Amniotic epithelial cell (primary cell): ENCODE measurements at places on chromosomes 4 and X.
A peak's percentile ranks its signal among the peaks of the same experiment; 100 is the strongest.

DNA sequence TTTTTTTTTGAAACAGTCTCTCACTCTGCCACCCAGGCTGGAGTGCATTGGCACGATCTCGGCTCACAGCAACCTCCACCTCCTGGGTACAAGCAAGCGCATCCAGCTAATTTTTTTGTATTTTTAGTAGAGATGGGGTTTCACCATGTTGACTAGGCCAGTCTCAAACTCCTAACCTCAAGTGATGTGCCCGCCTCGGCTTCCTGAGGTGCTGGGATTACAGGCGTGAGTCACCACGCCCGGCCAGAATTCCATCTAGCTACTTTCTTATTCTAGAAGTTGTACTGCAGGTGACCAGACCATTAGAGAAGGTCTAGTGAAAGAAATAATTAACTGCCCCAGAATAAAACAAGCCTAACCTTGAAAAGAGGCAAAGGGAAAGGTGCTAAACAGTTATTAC lies 2.3 kb downstream of the LRBA start:
- DNase-seq, result peak; percentile 29

DNA sequence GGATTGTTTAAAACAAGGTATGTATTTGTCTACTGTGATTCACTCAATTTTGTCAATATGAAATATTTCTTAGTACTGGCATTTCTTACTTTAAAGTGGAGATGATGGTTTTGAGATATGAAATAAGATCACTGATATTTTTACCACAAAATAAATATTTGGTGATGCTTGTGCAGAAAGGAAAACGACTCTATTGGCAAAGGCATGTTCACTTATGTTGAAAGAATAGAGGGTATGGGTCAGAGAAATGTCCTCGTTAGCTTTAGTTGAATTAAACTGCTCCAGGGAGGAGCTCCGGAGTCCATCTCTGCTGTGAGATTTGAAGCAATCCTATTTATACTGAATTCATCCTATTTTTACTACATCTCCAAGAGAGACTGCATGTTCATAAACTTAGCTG lies 84.2 kb downstream of the SH3BGRL start:
- no peak for DNase-seq

DNA sequence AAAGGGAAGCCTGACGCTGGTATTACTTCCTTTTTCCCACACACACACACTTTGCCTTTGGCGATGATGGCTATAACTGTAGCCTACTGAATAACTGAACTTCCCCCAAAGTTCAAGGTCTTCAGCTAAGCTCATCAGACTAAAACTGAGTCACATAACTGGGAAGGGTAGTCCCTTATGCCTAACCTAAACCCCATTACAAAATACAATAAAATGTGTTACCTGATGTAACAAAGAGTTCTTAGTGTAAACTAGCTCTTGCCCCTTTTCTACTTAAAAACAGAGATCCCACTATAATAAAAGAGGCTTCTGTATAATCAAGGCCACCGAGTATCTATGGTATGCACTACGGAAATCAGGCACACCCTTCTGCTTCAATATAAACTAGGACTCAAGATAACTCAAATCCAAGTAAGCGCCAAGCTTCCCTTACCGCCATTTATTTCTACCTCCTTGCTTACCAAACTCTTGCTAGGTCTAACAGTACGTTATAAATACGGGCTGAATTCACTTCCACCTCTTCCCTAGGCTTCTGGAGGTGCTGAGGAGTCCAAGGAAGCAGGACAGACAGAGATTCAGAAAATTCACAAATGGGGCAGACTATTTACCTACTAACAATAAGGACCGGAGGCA lies 2.4 kb downstream of the OTUD4 start:
- DNase-seq, result peak; percentile 26

DNA sequence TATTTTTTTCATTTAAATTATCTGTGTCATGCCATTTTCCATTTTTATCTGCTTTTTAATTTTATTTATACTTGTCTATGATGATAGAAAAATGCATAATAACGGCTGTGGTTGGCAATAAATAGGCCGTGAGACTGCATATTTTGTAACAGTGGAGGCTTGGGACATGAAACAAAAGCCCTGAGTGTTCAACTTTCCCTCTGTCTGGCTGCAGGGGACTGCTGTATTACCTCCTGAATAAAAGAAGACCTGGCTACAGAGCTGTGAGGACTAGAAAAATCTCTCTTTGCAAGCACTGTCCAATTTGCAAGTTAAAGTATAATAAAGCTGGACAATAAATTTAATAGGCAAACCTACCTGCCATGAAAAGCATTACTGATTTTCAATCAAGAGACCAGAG lies 82.1 kb downstream of the MAGEB10 start:
- no peak for DNase-seq

DNA sequence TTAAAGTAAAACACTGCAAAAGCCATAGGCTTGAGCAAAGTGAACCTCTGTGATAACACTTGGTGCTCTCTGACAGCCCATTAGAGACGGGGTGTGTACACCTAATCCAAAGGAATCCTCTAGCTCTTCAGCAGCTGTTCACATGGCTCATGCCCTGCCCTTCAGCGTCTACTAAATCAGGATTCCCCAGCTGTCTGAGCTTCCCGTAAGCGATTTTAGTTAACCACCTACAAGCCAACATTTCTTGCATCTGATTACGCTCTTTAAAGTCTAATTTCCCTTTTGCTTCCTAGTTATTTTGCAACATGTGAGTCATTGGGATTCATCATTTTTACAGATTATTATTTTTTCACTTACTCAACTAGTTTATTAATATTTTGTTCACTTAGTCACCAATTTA lies 6.5 kb downstream of the DMD start:
- peak; percentile 92 for DNase-seq

DNA sequence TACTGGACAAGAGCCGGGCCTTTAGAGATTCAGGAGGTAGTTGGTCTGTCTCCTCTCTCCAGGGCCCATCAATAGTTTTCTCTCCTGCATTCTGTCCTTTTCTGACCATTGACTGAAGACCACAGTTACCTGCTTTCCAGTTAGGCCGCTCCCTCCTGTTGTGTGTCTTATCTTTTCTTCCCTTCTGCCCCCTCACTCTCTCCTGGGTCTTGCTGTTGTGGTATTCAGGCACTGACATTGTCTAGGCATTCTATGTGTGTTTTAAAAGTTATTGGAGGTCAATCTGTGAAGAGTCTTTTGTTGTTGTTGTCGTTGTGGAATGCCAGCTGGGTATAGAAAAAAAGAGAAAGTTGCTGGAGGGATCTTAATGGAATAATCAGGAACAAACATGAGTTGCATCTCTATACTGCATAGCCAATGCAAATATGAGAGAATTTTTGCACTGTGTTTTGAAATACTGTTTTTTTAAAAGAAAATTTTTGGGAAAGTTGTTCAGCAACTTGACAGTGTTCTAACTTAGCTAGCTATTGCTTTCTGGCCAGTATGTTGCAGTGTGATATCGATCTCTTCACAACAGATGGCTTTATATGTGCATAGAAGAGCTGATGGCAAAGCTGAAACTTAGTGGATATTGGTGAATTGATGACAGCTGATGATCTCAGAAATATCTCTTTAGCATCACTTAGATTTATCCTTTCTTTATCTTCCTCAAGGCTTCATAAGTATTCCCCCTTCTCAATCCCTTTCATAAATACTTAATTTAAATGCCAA lies 240.7 kb downstream of the C4orf33 start:
- no peak for DNase-seq
